ENCODE measurements at places on chromosomes 16 and 17.

- no peaks in the 10 kb centered on the region for H3K36me3 ChIP-seq
- no peak overlapping the region for H3K27ac ChIP-seq
- no peak for DNase-seq
- H3K27me3 ChIP-seq, result peaks cover 8% of the 10 kb centered on the region
Observed at GRCh38 chr17:42750739-42751344, 6.0 kb upstream of the EZH1 start.

GRCh38 chr16:5903832-5904231 lies 806.2 kb upstream of the EEF2KMT start:
- no peak overlapping the region for H3K27ac ChIP-seq
- H3K4me3 ChIP-seq, result no peak overlapping the region
- no peaks in the 10 kb centered on the region for H3K27me3 ChIP-seq
- H3K4me1 ChIP-seq, result no peaks in the 10 kb centered on the region
- DNase-seq, result no peak

DNA sequence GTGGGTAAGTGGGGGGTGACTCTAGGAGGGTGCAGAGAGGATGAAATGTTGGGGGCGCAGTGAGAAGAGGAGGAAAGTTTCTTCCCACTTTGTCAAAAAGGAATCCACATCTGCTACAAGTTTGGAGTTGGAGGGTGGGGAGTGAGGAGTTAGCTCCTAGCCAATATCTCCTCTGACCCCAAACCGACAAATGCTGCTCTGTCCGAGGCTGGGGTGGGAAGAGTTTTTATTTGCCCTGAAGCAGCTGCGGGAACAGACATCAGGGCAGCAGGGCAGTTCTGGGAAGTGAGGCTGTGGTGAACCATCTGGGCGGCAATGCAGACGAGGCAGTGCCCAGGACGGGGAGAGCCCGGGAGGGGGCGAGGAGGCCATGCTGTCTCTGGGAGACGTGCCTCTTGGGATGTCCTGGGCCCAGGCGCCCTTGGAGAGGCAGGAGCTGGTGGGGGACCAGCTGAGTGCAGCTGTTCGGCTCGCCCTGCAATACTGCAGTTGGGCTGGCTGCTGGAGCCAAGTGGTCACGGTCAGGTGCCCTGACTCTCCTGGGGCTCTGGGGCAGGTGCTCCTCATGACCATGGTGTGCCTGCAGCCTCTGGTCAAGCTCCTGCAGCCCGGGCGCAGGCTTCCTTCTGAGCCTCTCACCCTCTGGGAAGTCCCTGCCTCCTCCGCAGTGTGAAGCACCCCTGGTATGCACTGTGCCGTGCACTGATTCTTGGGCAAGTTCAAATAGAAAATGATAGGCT lies 6.4 kb upstream of the SOCS3 start:
- H3K4me3 ChIP-seq, result no peak overlapping the region
- no peak overlapping the region for H3K27ac ChIP-seq
- H3K4me1 ChIP-seq, result peaks cover 11% of the 10 kb centered on the region
- H3K36me3 ChIP-seq, result no peaks in the 10 kb centered on the region
- H3K27me3 ChIP-seq, result peaks cover 3% of the 10 kb centered on the region
- DNase-seq, result no peak

GRCh38 chr17:71649941-71650350 lies 470.9 kb upstream of the SOX9 start:
- no peaks in the 10 kb centered on the region for H3K4me1 ChIP-seq
- H3K4me3 ChIP-seq, result no peak overlapping the region
- no peaks in the 10 kb centered on the region for H3K36me3 ChIP-seq
